ENCODE measurements at places on chromosomes 5 and 9.
A peak's percentile ranks its signal among the peaks of the same experiment; 100 is the strongest.

DNA sequence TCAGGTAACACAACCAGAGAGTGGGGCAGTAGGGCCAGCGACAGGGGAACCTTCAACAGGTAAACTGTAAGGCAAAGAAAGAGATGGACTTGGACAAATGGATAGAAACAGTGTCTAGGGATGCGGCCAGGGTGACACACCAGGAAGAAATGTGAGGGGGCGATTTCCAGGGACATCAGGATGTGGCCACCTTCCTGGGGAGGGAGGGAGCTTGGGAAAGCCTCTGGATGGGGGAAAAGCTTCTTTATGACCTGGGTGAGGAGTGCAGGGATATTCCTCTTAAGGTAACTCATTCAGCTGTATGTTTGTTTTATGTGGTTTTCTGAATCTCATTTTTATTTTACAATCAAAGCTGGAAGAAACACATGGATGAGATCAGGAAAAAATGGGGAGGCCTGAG lies 11.9 kb upstream of the NXNL2 start:
- DNase-seq = no peak

DNA sequence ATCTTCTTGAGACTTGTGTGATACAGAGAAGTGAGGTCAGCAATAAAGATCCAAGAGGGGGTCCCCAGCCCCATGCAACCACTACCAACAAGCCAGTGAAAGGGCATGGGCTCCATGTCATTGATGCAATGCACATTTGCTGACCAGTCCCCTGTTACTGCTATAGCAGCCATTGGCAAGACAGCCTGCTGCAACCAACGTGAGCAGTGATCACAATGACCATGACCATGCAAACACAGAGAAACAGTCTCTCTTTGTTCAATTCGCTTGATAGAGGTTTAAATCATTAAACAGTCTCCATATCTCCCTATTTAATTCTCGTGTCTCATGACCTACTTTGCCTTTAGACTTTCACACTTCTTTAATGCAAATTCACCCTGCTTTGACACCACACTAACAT lies 30.0 kb upstream of the FOXB2 start:
- no peak for DNase-seq

DNA sequence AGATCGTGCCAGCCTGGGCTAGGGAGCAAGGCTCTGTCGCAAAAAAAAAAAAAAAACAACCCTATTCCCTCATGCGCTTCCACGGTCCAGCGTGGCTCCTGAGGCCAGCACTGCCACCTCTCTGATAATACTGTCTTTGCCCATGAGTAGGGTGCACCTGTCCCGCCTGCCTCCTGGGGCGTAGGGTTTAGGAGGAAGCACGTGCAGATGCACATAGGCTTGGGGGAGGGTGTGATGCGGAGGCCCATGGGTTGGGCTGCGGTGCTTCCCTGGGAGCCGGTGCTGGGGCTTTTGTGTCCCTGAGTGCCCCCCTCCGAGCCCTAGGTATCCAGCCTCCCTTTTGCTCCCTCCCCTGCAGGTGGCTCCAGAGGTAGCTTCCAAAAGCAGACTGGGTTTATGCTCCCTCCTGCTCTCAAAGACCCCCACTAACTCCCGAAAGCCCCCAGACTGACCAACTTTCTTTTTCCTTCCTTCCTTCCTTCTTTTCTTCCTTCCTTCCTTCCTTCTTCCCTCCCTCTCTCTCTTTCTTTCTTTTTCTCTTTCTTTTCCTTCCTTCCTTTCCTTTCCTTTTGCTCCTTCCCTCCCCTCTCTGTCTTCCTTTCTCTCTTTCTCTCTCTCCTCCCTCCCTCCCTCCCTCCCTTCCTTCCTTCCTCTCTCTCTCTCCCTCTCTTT lies 12.8 kb downstream of the FGFR4 start:
- DNase-seq = no peak

DNA sequence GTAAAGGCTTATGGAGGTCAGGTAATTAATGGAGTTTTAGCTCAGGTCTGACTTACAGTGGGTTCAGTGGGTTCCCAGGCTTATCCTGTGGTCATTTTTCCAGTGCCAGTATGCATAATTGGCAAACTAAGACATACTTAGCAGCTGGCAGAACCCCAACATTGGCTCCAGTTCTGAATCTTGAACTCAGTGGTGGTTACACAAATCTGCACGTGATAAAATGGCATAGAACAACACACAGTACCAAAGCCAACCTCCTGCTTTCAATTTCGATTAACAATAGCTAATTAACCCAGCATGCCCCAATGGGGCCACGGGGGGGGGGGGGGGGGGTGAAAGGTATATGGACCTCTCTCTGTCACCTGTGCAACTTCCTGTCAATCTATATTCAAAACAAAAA lies 19.0 kb upstream of the BARX1 start:
- no peak for DNase-seq

DNA sequence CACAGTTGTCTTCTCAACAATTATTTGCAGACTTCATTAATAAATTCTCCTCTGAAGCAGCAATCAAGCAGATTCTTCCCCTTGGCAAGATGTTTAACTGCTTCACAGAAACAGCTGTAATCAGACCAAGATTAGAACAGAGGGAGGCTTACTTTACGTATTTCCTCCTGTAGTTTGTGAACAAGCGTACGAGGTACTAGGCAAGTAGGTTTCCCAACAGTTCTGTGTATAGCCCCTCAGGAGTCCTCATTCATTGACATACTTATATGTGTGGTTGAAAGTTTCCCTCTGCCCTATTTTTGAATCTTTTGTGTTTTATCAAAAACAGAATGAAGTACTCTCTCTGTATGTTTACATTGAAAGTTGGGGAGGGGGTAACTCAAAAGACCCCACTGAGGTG lies 128.0 kb downstream of the SPATA31D1 start:
- no peak for DNase-seq

DNA sequence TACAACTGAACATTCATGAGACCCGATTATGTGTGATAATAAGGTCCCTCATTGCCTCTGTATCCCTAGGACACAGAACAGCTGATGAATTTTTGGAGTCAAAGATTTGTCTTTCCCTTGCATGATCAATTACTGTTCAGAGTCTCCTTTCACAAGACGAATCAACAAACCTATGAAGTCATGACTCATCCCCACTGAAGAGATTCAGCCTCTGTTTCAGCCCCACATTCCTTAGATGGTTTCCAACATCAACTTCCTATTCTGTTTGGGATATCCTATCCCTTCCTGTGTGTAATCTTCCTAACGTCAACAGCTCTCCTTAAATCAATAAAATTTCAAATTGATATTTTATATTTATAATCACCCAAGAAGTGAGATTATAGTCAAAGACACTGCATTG lies 199.0 kb downstream of the DNAH5 start:
- DNase-seq = no peak

- DNase-seq = no peak
These were observed 146.8 kb downstream of the SIL1 start for GRCh38 chr5:139051392-139051791.

DNA sequence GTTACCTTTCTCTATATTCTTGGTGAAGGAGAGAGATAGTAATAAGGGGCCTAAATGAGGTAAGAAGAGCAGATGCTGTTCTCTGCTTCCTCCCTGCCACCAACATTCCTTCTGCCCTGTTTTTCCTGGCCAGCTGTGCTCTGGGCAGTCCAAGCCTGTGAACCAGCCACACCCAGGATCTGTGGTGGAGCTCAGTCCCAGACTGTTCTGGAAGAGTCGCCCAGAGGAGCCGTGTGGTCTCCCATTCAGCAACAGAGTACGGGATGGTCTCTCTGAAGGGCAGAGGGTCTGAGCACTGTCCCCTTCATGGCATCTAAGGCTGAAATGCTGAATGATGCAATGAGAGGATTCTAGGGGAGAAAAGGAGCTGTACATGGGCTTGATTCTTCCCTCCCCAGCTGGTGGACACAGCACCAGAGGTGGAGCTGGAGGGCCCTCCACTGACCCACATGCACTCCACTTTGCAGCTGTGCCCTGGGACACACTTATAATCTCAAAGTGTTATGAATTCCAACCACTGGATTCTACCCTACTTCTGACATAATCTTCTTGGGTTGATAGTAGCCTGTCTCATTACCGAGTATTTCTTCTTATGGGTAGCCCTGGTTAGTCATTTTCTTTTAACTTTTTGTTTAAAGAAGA lies 70.8 kb upstream of the RPS23 start:
- DNase-seq = no peak

DNA sequence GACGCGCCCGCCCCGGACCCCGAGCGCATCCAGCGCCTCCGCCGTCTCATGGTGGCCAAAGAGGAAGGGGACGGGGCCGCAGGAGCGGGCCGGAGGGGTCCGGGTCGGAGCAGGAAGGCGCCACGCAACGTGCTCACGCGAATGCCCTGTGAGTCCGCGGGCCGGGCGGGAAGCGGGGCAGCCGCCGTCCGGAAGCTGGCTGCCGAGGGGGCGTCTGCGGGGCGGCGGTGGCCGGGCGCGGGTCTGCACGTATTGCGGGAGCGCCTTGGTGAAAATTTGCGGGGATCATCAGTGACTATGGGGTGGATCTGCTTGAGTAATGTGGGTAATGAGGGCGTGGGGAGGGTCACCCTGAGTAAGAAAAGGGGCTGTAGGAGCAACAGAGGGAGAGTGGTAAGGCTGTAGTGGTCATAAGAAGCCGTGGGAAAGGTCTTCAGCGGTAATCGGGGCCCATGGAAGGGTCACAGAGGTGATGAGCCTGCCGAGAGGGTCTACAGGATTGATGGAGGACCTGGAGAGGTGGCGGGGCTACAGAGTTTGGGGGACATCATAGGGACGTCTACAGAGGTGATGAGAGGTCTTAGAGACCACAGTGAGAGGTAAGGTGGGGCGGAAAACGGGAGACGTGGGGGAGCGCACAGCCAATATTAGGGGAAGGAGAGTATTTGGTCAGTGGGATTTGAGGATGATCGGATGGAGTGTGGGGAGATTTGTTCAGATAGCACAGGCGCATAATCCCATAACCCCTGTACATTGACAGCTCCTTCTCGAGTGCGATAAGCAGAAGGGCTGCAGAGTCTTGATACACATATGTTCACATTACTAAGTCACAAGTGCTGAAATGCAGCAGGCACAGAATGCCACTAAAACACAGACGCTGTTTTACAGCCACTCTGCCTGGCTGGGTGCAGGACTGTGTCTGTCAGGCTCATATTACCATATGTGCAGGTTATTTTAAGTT lies 819 bp downstream of the LSM11 start:
- peak; percentile 66 for DNase-seq

GRCh38 chr5:118968406-118968911 lies 19.9 kb downstream of the DTWD2 start:
- DNase-seq = no peak
